ENCODE measurements at places on chromosomes 12 and 14.

DNA sequence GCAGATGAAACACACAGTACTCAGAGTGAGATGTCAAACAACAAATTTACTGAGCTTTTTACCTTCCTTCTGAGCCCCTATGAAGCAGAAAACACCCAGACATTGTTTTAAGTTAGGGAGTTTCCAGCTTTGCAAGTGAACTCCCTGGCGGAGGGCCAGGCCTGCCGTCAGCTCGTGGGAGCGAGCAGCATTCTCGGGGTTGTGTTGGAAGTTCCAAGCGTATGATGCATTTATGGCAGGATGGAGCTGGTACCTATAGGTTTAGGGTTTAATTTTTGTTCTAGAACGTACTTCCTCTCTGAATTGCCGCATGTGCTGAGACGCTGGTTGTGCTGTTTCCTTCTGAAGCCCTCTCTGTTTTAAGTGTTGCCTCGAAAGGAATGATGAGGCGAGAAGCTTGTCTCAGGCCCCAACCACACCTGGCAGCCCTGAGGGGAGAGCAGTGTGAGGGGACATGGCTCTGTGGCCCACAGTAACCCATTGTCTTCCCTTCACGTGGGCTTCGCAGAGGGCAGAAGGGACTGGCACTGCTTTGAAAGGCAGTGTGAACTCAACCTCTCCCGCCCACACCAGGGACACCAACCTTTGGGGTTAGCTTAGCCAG lies 76.6 kb downstream of the SSPN start:
- peaks cover 17% of the 10 kb centered on the region for H3K27me3 ChIP-seq
- no peak overlapping the region for H3K27ac ChIP-seq
- no peak for DNase-seq
- peaks cover 10% of the 10 kb centered on the region for H3K4me1 ChIP-seq

DNA sequence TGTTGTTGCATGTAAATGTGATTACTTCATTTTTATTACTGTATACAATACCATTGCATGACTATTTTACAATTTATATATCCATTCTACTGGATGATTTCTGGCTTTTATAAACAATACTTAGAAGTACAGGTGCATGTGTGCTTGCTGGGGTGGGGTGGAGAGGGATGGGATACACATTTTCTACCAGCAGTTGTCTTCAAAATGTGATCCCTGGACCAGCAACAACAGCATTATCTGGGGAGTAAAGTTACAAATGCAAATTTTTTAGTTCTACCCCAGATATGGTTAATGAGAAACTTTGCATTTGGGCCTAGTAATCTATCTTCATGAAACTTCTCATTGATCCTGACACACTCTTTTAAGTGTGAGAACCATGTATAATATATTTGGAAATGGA lies 905.4 kb upstream of the ATXN7L3B start:
- no peak overlapping the region for H3K27ac ChIP-seq
- H3K4me3 ChIP-seq, result no peak overlapping the region
- no peak for DNase-seq
- H3K4me1 ChIP-seq, result no peaks in the 10 kb centered on the region

DNA sequence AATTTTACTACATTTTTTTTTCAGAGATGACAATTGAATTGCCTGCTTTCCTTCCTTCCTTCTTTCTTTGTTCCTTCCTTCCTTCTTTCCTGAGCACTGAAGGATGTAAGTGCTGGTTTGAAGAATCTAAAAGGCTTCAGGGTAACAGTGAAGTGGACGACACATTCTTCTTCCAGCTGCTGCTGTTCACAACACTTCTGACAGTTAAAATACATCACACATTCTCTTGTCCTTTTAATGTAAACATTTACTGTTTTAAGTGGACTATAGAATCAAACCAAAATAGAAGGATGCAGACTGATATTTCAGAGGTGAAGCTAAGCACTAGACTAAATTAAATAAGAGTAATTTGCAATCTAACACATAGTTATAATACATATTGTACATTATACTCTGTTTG lies 151.5 kb downstream of the MSRB3 start:
- no peaks in the 10 kb centered on the region for H3K36me3 ChIP-seq
- no peaks in the 10 kb centered on the region for H3K4me1 ChIP-seq
- no peak for DNase-seq
- no peak overlapping the region for H3K4me3 ChIP-seq
- no peaks in the 10 kb centered on the region for H3K27me3 ChIP-seq
- no peak overlapping the region for H3K27ac ChIP-seq

DNA sequence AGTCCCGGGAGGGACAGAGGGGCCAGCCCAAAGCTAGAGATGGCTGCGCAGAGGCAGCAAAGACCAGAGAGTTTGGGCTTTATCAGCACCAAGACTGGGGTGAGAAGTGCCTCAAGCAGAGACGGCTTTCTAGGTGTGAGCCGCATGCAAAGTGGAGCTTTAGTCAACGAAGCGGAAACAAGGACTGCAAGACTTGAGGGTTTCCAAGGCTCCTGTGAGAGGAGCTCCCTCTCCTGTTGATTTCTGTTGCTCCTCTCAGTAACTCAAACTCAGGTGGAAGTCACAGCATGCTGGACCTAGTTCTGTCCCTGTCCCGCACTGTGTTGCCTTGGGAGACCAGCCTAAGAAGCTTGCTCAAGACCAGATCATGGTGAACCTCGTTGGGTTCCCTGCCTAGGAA lies 327.8 kb downstream of the MED13L start:
- no peaks in the 10 kb centered on the region for H3K27me3 ChIP-seq
- no peak overlapping the region for H3K27ac ChIP-seq
- DNase-seq, result no peak
- no peaks in the 10 kb centered on the region for H3K36me3 ChIP-seq
- H3K4me3 ChIP-seq, result no peak overlapping the region
- H3K4me1 ChIP-seq, result no peaks in the 10 kb centered on the region

DNA sequence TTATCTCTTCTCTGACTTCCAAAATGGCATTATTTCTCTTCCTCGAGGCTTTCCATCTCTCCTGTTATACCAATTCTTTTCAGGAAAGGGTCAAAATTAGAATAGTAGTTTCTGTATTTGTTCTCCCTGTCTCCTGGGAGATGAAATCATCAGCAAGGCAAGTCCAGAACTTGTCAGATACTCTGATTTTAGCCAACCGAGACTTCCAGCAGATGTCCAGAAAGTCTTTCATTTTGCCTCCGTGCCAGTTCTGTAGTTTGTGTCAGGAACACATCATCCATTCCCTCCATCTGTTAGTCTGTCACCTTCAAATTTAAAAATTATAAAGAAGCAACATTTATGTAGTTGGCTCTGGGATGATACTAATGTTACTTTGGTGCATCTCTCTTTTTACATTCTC lies 275.7 kb downstream of the CCDC59 start:
- H3K27me3 ChIP-seq, result no peaks in the 10 kb centered on the region
- H3K4me1 ChIP-seq, result no peaks in the 10 kb centered on the region
- H3K27ac ChIP-seq, result no peak overlapping the region
- no peaks in the 10 kb centered on the region for H3K36me3 ChIP-seq
- no peak for DNase-seq
